AG09319 (cell line): ENCODE measurements at places on chromosomes 6 and 20.

DNA sequence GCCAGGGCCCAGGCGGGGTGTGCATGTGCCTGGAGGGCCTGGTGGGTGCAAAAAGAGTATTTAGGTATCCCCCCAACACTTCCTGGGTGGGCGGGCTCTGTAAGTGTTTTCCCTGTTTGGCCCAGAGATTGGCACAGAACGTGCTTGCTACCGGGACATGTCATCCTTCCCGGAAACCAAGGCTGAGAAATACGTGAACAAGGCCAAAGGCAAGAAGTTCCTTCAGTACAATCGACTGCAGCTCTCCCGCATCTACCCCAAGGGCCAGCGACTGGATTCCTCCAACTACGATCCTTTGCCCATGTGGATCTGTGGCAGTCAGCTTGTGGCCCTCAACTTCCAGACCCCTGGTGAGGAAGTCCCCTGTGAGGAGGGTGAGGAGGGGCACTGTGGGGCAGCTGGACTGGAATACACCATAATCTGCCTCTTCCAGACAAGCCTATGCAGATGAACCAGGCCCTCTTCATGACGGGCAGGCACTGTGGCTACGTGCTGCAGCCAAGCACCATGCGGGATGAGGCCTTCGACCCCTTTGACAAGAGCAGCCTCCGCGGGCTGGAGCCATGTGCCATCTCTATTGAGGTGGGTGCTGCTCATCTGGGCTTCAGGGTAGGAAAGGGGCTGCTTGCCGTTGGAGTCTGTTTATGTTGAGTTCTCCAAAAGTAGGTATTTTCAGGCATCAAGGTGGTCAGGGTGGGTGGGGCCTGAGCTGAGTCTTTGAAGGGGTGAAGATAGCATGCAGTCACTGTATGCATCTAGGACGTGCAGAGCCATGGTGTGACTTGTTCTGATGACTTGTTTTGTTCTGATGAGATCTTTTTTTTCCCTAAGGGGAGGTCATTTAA, 35.2 kb downstream of the PLCG1 start:
- no peak for DNase-seq

GRCh38 chr20:50120935-50121693, 8.2 kb upstream of the UBE2V1 start:
- no peak for DNase-seq

- DNase-seq = no peak
Measured at GRCh38 chr6:130537447-130537846, 171.6 kb downstream of the TMEM200A start.

DNA sequence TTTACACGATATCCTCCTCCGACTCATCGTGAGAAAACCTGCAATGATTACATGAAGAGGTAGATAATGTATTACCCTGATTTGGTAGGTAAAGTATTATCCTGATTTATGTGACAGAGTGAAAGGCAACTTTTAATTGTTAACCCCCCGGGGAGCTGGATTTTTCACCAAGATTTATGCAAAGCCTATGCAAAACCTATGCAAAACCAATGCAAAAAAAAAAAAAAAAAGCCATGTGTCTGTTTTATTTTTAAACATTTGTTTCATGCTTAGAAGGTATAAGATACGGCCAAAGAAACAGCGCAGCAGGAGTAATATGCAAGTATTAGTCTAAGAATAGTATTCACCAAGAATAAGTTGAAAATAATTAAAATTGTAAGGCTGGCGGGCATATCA, 109.9 kb downstream of the IPCEF1 start:
- no peak for DNase-seq

DNA sequence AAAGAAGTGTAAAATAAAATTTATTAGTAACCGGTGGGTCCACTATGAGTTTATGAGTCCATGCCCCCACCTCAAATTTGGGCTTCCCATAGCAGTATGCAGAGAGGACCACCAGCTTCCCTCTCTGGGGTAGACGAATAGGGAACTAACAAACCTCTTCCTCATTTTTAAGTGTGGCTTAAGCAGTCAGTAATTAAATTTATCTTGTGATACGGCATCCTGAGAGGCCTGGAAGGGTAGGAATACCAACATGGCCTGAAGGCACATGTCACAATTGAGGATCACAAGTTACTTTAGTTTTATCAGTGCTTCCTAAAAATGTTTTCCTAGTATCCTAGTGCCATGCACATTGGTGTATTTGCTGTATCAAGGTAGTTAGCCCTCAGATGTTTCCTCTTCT, 239.9 kb downstream of the HIVEP2 start:
- no peak for DNase-seq

- DNase-seq = peak; percentile 53
Measured at GRCh38 chr20:41072190-41072863, 43.7 kb downstream of the TOP1 start.

- DNase-seq = no peak
Measured at GRCh38 chr20:32359633-32360332, 1.7 kb downstream of the ASXL1 start.

- no peak for DNase-seq
Measured at GRCh38 chr6:150202934-150203333, 60.1 kb downstream of the PPP1R14C start.

DNA sequence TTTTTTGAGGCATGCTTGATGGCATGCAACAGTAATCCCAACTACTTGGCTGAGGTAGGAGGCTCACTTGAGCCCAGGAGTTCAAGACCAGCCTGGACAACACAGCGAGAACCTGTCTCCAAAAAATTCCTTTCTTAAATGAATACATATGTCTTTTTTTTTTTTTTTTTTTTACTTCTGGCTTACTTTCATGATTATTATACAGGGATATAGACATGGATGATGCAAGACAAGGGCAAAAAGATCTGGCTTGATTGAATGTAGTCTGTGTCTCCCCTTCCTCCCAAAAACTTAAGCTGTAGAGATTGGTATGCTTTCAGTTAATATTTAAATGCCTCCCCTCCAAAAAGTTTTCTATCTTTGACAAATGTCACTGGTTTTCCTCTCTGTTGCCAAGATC, 7.6 kb downstream of the SNX3 start:
- no peak for DNase-seq

- peak; percentile 48 for DNase-seq
Measured at GRCh38 chr6:44221291-44221960, 2.0 kb upstream of the SLC29A1 start.

- DNase-seq = no peak
Measured at GRCh38 chr20:38186788-38187221, 21.7 kb upstream of the TGM2 start.

DNA sequence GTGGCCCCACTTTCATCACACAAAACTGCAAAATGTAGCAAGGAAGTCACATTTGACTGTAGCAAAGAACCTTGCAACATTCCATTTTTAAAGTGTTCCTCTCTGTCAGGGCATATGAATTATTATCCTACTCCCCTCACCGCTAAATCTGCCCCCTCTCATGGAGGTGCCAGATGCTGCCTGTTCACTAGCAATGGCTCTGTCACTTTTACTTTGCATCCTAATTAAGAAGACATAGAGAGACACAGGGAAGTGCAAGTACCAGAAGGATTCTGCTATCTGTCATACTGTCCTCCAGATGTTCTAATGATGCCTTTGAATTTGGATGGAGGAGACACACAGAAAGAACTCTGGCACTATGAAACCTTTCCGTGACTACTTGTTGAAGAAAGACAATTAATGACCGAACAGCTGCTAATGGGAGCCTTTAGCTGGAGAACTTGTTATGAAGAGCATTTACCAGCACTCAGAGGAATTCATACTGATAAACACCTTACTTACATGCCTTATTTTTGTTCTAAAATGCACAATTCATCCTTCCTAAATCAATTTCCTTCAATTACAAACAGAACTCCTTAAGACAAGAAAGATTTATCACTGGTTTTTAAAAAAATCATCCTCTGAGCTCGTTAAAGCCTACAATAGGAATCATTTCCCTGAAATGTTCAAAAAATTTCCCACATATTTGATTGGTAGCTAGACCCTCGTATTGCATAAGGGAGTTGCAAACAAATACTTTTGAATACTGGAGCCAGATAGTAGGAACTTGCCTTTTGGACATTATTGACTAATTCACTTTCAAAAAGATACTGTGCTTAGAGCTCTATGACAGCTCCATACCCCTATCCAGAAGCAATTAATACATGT, 292.6 kb downstream of the UBE3D start:
- DNase-seq = no peak

DNA sequence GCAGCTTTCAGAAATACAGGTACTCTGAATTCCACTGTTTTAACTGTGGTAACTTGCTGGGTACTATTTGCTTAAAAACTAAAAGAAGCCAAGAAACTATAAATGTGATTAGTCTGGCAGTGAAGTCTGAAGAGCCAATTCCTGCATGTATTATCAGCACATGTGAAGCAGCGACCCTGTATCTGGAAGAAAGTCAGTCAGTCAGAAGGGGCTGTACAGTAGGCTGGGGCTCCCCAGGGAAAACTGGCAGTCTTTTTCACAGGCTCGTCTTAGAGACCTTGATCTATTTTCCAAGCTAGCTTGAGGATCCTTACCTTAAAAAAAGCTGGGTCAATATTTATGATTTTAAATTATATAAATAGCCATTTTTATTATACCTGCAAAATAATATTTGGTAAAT, 104.9 kb downstream of the PDSS2 start:
- DNase-seq = no peak

- DNase-seq = peak; percentile 35
Measured at GRCh38 chr6:138817799-138818198, 21.9 kb downstream of the ECT2L start.

- DNase-seq = no peak
Measured at GRCh38 chr6:129749749-129750120, 39.8 kb upstream of the ARHGAP18 start.

- DNase-seq = no peak
Measured at GRCh38 chr20:15834857-15835256, 738.4 kb downstream of the KIF16B start.
